ENCODE measurements at places on chromosomes 7 and 10.

GRCh38 chr10:124386186-124387077, 32.3 kb downstream of the OAT start:
- no peak for DNase-seq

DNA sequence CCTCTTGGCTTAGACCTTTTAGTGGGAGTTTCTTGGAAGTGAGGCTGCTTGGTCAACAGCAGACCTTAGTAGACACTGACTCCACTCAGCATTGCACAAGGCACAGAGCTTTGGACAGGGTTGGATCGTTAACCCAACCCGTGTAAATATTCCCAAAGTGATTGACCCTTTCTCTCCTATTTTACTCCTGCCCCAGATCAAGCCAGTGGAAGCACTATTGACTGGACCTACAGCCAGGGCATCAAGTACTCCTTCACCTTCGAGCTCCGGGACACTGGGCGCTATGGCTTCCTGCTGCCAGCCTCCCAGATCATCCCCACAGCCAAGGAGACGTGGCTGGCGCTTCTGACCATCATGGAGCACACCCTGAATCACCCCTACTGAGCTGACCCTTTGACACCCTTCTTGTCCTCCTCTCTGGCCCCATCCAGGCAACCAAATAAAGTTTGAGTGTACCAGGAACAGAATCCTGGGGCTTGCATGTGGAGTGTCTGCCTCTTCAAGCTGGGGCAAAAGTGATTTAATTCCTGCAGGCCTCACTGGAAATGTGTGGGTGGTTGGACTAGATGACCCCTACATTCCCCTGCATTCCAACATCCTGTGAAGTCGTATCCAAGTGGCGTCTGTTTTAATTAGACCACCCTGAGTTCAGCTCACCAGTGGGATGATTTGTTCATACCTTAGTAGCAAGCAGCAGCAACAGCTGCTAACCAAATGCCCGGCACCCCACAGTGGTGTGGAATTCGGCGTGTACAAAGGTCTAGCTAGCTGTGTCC, 7.5 kb downstream of the CPA1 start:
- no peak for DNase-seq

GRCh38 chr7:157459966-157460365, 123.2 kb downstream of the DNAJB6 start:
- DNase-seq: no peak

GRCh38 chr7:69373171-69374043, 224.9 kb upstream of the AUTS2 start:
- DNase-seq: no peak

DNA sequence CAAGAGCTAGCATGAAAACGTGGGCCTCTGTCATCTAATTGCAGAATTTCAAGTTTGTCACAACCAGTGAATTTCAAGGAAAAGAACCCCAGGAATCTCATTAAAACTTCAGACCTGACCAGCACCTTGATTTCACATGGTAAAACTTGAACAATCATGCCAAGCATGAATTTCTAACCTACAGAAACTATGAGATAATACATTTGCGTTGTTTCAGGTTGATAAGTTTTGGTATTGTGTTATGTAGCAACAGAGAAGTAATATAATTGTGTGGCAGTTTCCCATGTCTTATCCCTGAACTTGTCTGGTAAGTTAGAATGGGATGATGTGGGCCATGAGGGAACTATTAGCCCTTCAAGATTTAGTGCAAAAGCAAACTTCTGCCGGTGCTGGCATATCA, 530.1 kb downstream of the ANKRD7 start:
- no peak for DNase-seq

DNA sequence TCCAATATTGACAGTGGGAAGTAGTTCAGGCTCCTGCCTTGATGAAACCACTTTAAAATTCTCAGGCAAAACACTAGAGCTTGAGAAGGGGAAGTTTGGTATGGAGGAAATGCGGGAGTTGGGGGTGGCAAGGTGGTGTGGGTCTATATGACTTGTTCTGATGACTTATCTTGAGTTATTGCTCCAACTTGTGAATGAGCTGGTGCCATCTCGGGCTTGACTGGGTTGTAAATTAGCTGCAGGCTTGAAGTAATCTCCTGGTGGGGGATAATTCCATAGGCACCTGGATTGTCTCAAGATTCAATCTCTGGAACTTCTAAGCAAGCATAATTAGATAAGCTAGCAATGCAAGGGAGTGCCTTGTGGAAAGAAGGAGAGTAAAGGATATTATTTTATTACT, 29.0 kb downstream of the MRPL32 start:
- no peak for DNase-seq

- no peak for DNase-seq
Measured at GRCh38 chr7:157990881-157991250, 596.8 kb downstream of the PTPRN2 start.

DNA sequence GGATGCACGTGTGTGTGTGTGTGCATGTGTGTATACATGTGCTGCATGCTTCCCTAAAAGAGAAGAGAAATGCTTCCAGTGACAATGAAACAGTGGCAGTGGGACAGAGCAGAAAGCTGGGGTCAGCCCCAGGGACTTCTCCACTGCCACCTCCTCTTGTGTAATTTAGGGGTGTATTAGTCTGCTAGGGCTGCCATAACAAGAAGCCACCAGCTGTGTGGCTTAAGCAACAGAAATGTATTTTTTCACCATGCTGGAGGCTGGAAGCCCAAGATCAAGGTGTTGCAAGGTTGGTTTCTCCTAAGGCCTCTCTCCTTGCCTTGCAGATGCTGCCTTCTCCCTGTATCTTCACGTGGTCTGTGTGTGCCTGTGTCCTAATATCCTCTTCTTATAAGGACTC, 190.5 kb downstream of the CXCL12 start:
- DNase-seq: no peak

GRCh38 chr10:3773460-3774017, 11.5 kb downstream of the KLF6 start:
- DNase-seq: no peak

Measured in activated naive CD8-positive, alpha-beta T cell treated with anti-CD3 and anti-CD28 coated beads, Interleukin-2, amount 50 U/mL, for 16 hours (primary cell).